Endothelial cell of umbilical vein (primary cell): ENCODE measurements at places on chromosomes 13 and 19. TPM values are rescaled to one million over a fixed set of nuclear protein-coding genes. Genes with fewer than 3 reads are reported as not detected.

- no peak for DNase-seq
Observed at GRCh38 chr19:55493052-55493644, 4.9 kb downstream of the SSC5D start.

GRCh38 chr19:41792513-41793413 lies 3.6 kb upstream of the CEACAM3 start:
- peak; percentile 46 for DNase-seq

- DNase-seq, result no peak
Observed at GRCh38 chr13:76043874-76044273, 407.7 kb downstream of the LMO7 start.

GRCh38 chr19:2771786-2772674 lies 11.0 kb downstream of the SGTA start:
- DNase-seq, result no peak

DNA sequence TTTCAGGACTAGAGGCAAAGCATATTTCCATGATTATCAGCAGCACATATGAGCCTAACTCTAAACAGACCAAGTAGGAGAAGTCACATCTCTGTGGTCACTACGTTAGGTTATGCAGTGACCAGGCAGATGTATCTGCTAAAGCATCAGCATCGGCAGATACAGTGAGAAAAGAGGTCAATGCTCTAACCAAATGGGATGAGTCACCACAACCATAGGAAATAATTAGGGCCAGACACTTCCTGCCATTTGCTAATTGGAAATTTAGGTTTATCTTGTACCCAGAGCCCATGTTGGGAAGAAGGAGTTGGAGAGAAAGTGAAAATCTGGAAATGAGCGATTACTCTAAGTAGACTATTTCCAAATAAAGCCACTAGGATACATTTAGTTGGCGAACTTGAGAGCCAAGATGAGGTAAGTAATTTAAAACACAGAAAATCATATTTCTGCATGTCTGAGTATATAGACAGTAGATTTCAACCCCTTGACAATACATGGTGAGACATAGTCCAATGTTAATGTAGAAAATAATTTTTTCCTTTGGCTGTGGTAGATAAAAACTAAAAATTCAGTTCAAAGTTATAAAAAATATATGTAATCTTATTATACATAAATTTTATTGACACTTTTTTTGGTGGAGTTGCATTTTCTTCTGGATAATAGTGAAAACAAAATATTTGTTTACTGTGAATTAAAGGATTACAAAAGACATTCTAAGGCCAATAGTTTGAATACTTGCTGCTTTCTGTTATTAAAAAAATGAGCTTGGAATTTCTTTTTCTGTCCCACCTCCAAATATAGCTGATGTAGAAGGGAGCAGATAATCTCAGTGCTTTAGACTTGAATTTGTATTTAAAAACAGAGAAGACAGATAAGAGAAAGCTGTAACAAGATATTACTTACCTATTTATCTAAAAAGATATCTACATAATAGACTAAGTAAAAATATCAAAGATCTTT lies 104.4 kb upstream of the CSNK1A1L start:
- DNase-seq, result no peak

GRCh38 chr19:41263042-41263849 lies 926 bp upstream of the HNRNPUL1 start:
- DNase-seq, result no peak

The IGFL2 gene
- not detected in 2 replicates for total RNA-seq

GRCh38 chr13:94444826-94445225 lies 34.7 kb downstream of the DCT start:
- no peak for DNase-seq

The PHF11 gene
- 28.2 and 32.4 TPM in 2 replicates for total RNA-seq

The KLC3 gene
- total RNA-seq, result not detected in 2 replicates

The C19orf73 gene
- total RNA-seq, result 1.5 TPM in 1 of 2 replicates, not detected in the other

GRCh38 chr19:47469363-47469700 lies 2.4 kb downstream of the SLC8A2 start:
- DNase-seq, result no peak

The SIGLEC10 gene
- total RNA-seq, result not detected in 2 replicates

- peak; percentile 17 for DNase-seq
Observed at GRCh38 chr19:40155749-40156265, 35.4 kb upstream of the MAP3K10 start.

- peak; percentile 47 for DNase-seq
Observed at GRCh38 chr19:42216653-42217519, 591 bp downstream of the DEDD2 start.

- DNase-seq, result no peak
Observed at GRCh38 chr13:103066079-103066780, at the start of gene SLC10A2. SLC10A2 (minus strand) TSS chr13:103066417; CDS start chr13:103066249, 168 bp downstream.

GRCh38 chr13:40515702-40516101 lies 150.7 kb downstream of the FOXO1 start:
- peak; percentile 82 for DNase-seq

The SYCN gene
- total RNA-seq, result not detected in 2 replicates

The MYO1F gene
- 0.07 and 0.22 TPM in 2 replicates for total RNA-seq

DNA sequence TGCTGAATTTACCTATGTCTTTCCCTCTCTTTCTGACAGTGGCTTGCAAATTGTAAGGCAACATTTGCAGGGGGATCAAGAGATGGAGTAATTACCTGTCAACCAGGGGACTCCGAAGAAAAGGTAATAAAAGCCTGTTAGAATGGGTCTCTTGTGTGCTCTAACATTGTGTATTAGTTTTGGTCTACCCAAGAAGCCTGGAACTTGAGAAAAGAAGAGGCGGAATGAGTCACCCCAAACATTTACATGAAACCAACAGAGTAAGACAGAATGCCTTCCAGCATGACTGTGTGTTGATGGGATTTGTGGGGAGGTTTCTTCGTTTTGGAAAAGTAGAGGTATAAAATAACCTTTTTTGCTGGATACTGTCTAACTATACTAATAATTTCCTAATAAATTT lies 36.7 kb downstream of the ZAR1L start:
- DNase-seq, result no peak

The LILRB2 gene
- total RNA-seq, result not detected in 2 replicates

GRCh38 chr19:55702131-55702627 lies 27.2 kb downstream of the EPN1 start:
- DNase-seq, result no peak

The RPS5 gene
- total RNA-seq, result 945 and 993 TPM in 2 replicates

GRCh38 chr19:16497042-16497441 lies 848 bp downstream of the C19orf44 start:
- no peak for DNase-seq

- no peak for DNase-seq
Observed at GRCh38 chr13:24218338-24218737, 57.8 kb downstream of the SPATA13 start.

DNA sequence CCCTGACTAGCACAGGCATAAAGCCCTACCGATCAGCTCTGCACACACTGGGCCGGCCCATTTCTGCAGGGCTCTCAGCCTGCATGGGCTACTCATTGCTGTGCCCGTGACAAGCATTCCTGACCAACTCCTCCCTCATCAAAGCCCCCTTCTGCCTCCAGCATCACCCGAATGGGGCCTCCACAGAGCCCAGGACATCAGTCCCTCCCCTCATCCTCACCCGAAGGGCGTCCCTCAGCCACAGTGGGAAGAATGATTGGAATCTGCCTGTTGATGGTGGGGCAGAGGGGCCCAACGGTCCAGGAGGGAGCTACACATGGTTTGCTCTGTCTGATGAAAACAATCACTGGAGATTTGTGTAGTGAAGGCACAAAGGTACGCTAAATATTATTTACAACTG lies 43.8 kb downstream of the SERP2 start:
- DNase-seq, result no peak

DNA sequence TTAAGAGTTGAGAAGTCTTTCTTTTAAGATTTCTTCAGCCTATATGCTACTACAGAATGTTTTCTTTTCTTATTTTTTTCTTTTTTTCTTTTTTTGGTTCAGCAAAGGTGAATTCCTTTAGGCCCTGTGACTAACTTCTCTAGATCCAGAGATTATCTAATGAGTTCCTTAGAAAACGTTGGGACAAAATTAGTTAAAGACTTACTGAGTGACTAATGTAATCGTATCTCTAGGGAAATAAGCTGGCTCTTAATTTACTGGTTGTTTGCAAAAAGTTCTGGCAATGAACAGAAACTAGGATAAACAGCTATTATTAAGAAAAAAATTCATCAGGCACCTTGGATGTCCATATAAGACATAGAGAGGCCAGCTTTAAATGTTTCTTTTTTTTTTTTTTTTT lies 30.7 kb upstream of the CSNK1A1L start:
- DNase-seq, result peak; percentile 31

The PNMA8A gene
- 0.16 and 0.27 TPM in 2 replicates for total RNA-seq

DNA sequence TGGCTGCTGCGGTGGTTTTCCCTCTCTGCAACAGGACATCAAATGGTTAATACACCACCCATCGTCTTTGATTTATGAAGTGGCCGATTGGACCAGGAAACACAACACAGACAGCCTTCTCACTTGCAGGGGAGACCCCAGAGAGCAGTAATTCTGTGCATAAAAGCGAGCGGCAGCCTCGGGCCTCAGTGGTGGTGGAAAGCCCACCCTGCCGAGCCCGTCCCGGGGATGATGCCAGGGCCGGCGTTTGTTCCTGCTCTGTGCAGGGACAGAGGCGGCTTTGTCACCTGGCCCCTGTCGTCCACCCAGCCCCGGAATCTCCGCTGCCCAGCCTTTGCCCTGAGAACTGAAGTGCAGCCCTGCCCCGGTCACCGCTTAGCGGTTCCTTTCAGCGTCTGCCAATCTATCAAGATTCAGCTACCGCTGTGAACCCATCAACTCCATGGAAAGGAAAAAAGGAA lies 184.4 kb downstream of the TSHZ3 start:
- no peak for DNase-seq

DNA sequence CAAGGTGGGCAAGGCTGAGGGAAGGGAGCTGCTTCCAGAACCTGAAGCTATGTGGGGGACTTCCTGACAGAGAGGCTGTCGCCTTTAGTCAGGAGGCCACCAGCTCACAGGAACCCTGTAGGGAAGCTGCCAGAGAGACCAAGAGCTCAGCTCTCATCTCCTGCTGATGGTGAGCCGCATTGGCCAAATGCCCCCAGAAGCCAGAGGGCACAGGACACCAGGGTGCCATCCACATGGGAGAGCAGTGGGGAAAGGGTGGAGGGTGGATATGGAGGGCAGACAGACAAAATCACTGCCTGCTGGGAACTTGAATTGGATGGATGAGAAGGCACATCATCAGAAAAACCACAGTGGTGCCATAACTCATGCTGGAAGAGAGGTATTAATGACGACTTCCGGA lies 36.0 kb downstream of the SERP2 start:
- DNase-seq, result no peak

The TEX29 gene
- total RNA-seq, result not detected in 2 replicates

The ZNF570 gene
- 3.9 and 5.0 TPM in 2 replicates for total RNA-seq

The SIGLEC11 gene
- total RNA-seq, result not detected in 2 replicates

GRCh38 chr13:99605420-99606323 lies 104.4 kb downstream of the TM9SF2 start:
- DNase-seq, result peak; percentile 72

The ZNF99 gene
- total RNA-seq, result not detected in 2 replicates

The CABP5 gene
- not detected in 2 replicates for total RNA-seq

- DNase-seq, result no peak
Observed at GRCh38 chr13:29846475-29847256, 3.8 kb downstream of the UBL3 start.

- DNase-seq, result peak; percentile 36
Observed at GRCh38 chr13:100454876-100455275, 133.7 kb downstream of the GGACT start.

- DNase-seq, result no peak
Observed at GRCh38 chr19:19563348-19563848, 25.3 kb downstream of the CILP2 start.

The CASP14 gene
- not detected in 2 replicates for total RNA-seq

DNA sequence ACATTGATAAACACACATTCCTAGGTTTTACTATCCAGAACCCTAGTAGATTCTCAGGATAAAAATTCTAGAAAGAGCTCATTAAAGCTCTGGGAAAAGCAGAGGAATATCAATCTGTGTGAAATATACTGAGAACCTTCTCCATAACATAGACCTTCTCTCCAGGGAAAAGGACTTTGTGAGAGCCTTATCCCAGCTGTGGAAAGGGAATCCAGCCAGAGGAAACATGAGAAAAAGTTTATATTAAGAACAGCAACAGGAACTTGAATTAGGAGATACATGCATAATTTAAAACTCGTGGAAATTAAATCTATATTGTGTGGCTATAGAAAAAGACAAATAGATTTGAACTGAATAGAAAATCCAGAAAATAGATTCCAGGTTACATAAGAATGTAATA lies 1639.9 kb downstream of the EFNB2 start:
- no peak for DNase-seq

The ZNF440 gene
- total RNA-seq, result 9.1 and 13.3 TPM in 2 replicates

The ACTMAP gene
- 7.7 and 9.1 TPM in 2 replicates for total RNA-seq
